ENCODE measurements at places on chromosomes 6 and 20. TPM values are rescaled to one million over a fixed set of nuclear protein-coding genes. Genes with fewer than 3 reads are reported as not detected.

Gene DNAAF9
- total RNA-seq: 7.4 TPM

GRCh38 chr20:10652660-10653261 is 21.0 kb downstream of the JAG1 start:
- peaks cover 36% of the 10 kb centered on the region for H3K4me1 ChIP-seq
- H3K27ac ChIP-seq: no peak overlapping the region
- no peaks in the 10 kb centered on the region for H3K27me3 ChIP-seq
- DNase-seq: no peak
- peaks cover 92% of the 10 kb centered on the region for H3K36me3 ChIP-seq

Gene BTN1A1
- not detected for total RNA-seq

Gene PRSS35
- total RNA-seq: not detected

- no peaks in the 10 kb centered on the region for H3K36me3 ChIP-seq
- H3K27ac ChIP-seq: no peak overlapping the region
- peaks cover 32% of the 10 kb centered on the region for H3K27me3 ChIP-seq
- H3K4me1 ChIP-seq: no peaks in the 10 kb centered on the region
- DNase-seq: no peak
Observed at GRCh38 chr6:137473598-137473997, 20.6 kb downstream of the OLIG3 start.

DNA sequence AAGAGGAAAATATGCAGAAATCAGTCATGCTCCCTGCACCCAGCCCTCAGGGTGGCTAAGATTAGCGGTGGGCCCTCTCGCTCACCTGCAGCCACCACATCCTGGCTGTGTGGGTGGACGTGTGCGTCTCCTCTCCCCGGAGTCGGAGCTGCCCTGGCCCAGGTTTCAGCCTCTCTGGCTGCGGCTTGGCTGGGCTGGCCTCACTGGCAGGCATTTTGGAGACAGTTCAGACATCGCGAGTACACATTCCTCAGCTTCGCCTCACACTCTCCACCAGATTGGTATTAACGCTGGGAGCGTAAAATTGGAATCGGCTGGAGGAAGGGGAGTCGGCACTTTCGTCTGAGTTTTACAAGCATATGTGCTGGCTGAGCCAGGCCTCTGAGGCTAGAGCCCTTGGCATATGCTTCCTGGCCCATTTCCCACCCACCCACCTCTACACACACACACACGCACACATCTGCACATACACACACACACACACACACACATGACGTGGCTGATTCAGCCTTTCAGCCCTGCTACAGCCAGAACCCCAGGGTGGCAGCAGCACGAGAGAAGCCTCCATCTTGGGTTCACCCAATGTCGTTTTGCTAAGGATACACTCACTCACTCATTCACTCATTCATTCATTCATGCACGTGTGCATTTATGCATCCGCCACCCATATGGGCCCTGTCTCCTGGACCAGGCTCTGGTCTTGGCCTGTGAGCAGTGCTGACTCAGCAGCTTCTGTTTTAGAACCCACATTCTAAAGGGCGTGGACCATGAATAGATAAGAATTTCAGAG is 42.9 kb downstream of the BCAS4 start:
- H3K4me3 ChIP-seq: no peak overlapping the region
- no peak overlapping the region for H3K27ac ChIP-seq
- DNase-seq: no peak
- H3K36me3 ChIP-seq: no peaks in the 10 kb centered on the region
- no peaks in the 10 kb centered on the region for H3K27me3 ChIP-seq
- no peaks in the 10 kb centered on the region for H3K4me1 ChIP-seq

DNA sequence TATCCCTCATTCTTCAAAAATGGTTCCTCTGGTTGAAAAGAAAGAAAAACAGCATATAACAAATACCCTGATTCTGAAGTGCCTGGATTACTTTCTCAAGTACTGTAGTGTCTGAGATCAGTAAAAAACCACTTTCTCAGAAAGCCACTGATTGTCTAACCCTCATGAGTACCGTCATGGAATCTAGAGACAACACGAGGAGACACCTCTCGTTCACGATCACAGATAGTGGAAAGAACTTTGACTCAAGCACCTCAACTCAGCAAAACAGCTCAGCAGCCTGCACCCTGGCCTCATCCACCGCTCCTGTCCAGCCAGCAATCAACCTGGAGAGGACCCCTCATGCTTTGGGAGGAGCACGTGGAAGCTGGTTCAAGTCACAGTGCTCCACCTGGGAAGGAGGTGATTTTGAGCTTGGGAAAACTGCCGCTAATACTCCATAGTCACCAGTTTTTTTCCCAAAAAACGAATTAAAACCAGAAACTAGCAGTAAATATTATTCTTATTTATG is 1.0 kb downstream of the SCML4 start:
- no peak overlapping the region for H3K27ac ChIP-seq
- no peaks in the 10 kb centered on the region for H3K27me3 ChIP-seq
- DNase-seq: no peak
- peaks cover 7% of the 10 kb centered on the region for H3K36me3 ChIP-seq
